ENCODE measurements at places on chromosomes 4 and X.

DNA sequence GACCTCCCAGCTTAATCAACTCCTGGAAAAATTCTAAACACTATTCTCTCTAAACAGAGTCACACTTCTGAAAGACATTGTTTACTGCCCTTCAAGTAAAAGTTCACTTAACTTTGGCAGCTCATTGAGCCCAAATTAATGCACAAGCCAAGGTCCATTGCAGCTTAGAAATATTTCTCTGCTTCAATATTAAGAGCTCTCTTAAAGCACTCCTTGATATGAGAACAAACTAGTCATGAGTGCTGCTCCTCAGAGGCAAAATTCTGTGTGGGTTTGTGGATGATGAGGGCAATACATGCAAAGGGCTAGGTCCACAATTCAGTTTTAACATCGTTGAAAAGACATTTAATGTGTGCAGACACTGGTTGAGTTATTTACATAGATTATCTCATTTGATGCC, 12.8 kb upstream of the FMR1 start:
- no peak for DNase-seq

GRCh38 chrX:53599781-53600396, 86.6 kb downstream of the HUWE1 start:
- no peak for DNase-seq

DNA sequence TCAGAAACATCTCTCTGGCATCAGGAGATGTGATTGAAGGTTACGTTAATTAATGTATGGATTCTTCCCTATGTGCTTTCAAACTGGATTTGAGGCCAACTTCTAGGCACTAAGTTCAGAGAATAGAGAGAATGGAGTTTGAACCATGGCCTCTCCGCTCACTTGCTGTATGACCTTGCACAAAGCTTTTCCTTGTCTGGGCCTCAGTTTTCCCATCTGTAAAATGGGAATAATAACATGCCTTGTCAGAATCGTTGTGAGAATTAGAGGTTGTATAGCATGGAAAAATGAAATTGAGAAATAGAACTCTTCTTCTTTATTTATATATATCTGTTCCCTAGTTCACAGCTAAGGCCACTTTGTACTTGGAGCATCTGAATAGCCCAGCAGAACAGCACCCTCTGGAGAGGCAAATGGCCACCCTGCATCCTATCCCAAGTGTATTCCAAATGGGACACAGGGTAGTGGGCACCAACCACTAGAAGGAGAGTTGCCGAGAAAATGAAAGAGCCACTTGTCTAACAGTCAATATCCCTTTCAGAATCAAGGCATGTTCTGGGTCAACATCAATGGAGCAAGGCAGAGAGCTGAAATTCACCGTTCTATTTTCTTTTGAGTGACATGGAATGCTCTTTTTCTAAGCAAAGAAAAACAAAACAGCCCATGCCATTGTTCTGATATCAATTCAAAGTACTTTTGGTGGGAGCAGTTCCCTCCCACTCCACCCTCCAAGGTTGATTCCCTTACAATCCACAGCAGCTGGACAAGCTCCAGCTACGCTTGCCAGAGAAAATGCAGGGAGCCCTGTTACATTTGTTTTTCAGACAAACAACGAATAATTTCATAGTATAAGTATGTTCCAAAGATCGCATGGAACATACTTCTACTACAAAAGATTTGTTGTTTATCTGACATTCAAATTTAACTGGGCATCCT, 23.3 kb upstream of the MTM1 start:
- DNase-seq, result no peak

DNA sequence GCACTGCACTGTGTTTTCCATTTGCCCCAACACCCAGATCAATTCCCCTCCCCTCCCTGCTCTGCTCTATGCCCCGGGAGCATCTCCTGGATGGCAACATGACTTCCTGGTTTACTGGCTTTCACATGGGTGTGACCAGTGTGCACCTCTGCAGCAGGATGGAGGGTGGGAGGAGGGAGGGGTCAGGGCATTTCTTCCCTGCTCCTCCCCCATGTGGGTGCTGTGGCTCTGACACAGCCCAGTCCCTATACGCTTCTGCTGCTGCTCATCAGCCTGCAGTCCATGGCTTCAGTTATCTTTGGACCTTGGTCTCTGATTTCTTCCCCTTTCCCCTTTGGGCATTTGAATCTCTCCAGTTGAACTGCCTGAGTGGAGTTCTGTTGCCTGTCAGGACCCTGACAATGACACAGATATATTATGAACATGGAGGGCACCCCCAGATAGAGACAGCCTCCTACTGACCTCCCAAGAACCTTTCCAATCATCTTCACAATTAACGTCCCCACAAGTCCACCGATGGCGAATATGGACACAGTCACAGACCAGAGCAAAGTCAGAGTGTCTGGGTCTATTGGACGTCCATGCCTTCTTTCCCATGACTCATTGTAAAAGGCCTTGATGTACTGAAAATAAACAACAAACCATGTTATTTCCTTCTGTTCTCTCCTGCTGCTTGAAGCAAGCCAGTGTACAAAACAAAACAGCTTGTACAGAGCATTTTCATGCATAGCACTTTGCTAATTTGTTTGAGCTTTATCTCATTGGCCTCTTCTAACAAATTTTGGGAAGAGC, 24.8 kb downstream of the SLC2A9 start:
- no peak for DNase-seq

GRCh38 chr4:184310171-184310567, 92.5 kb upstream of the ENPP6 start:
- no peak for DNase-seq

- DNase-seq, result no peak
Observed at GRCh38 chrX:79266702-79267101, 100.4 kb downstream of the ITM2A start.

- no peak for DNase-seq
Observed at GRCh38 chr4:165330666-165331065, 3.2 kb downstream of the MSMO1 start.

DNA sequence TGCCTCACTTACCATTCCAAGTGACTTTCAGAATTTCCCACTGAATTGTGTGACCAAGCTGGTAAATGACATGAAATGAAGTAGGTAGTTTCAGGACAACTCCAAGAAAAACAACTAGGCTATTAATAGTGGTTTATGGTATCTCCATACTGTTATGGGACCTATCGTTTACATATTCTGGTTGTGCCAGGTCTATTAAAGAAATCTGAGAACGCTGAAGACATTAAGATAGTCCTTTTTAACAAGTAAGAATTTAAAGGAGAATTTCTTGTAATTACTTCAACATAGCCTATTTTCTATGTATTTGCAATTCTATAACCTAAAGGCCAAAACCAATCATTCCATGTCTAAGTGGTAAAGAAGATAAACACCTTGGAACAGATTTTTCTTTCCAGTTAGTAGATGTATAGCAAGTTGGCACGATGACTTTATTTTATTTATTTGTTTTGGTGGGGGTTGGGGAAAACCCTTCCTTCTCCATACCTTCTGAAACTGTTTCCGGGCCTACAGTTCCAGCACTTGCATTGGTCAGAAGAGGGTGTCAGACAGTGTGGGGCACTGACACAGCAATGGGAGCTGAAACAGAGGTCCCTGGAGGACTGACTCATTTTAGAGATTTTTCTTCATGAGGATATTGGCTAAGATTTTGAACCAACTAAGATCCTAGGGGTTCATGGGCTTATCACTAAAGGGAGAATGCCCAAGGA, 7.6 kb upstream of the DCLK2 start:
- DNase-seq, result no peak

DNA sequence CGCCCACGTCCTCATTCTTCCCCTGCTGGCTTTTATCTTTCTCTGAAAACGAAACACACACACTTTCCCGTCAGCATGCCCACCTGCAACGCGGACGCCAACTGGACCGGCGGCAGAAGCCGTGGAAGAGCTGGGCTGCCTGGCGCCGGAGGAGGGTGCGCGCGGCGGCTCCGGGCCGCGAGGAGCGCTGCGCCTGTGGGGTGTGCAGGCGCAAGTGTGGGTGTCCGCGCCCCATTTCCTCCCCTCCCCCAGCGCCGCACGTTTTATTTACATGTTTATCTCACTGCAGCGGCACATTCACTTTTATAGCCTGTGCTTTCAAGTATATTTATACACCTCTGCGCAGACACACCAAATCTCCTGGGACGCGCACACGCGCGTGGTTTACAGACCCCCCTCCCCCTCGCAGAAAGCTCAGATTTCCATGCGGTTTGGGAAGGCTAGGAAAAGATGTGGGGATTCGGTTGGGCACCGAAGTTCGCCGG, 1.5 kb downstream of the PITX2 start:
- no peak for DNase-seq

GRCh38 chrX:3743801-3744439, 30.5 kb upstream of the PRKX start:
- DNase-seq, result no peak

DNA sequence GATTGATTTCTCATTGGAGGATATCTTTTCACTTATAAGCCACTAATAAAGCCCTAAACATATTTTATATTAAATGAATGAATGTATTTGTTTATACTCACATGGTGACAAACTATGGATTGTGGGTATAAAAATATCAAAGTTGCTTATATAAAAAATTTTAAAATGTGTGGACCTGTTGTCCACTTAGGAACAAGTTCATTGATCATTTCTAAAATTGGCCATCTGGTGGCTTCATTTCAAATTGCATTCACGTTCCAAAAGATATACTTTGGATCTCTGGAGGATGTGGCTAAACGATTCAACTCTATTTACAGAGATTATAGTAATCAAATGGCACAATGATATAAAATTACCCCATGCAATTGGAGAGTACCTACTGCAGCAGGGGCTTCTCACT, 32.5 kb downstream of the FSTL5 start:
- DNase-seq, result no peak

DNA sequence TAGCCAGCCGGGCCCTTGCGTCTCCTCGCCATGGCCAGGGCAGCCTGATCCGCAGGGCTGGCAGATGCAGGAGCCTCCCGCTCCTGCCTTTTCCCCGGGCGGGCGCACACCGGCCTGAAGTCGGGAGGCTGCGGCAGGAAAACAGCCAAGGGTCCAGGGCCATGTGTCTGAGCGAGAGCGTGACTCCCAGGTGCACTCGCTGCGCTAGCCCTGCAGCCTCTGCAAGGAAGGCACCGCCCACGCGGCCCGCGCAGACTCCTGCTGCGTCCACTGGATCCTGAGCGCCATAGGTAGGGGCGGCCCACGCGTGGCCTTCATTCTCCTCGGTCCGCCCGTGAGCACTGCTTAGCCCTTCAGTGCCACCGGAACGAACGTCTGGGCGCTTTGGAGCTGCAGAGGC, 379.9 kb downstream of the TRAM1L1 start:
- no peak for DNase-seq

DNA sequence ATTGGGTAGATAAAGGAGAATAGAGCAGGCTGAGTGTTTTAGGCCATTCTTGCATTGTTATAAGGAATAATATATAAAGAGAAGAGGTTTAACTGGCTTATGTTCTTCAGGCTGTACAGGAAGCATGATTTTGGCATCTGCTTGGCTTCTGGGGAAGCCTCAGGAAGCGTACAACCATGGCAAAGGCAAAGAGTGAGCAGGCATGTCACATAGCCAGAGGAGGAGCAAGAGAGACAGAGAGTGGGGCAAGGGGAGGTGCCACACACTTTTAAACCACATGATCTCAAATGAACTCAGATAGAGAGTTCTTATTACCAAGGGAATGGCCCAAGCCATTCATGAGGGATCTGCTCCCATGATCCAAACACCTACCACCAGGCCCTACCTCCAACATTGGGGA, 4.4 kb upstream of the METTL14 start:
- DNase-seq, result no peak

DNA sequence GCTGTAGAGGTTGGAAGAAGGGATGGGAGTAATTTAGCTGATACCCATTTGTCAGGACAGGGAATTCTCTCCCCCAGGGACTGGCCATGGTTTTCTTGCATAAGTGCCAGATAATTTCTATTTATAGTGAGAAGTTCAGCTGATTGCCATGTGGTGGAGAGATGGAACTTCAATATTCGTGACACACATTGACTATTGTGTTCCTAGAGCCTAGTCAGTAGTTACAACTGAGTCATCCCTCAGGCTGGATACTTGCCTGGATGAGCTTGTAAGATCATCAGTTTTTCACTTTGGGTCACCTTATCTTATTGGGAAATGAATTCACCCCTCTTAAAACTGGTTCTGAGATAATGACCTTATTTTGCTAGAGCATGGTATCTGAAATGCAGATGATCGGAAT, 32.2 kb downstream of the CFAP299 start:
- no peak for DNase-seq

DNA sequence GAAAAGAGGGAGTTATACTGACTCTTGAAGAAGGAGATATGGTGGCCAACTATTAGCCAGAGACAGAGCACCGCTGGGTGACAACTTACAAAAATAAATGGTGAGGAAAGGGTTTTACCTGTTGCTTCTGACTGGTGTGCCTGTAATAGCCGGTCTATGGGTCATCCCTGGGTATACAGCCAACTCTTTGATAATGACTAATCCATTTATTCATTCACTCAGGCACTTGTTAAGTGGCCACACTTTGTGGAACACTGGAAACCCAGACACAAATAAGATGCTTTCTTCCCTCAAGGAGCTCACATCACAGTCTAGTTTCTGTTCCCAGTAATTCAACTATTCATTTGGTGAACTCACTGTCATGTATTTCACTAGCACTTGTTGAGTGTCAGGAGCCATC, 13.2 kb upstream of the CAPN6 start:
- DNase-seq, result no peak

- peak; percentile 34 for DNase-seq
Observed at GRCh38 chrX:11137543-11138139, 26.5 kb downstream of the HCCS start.

GRCh38 chrX:130186651-130187050, 14.9 kb downstream of the RAB33A start:
- no peak for DNase-seq

GRCh38 chr4:147362938-147363337, 118.0 kb upstream of the EDNRA start:
- DNase-seq, result no peak

DNA sequence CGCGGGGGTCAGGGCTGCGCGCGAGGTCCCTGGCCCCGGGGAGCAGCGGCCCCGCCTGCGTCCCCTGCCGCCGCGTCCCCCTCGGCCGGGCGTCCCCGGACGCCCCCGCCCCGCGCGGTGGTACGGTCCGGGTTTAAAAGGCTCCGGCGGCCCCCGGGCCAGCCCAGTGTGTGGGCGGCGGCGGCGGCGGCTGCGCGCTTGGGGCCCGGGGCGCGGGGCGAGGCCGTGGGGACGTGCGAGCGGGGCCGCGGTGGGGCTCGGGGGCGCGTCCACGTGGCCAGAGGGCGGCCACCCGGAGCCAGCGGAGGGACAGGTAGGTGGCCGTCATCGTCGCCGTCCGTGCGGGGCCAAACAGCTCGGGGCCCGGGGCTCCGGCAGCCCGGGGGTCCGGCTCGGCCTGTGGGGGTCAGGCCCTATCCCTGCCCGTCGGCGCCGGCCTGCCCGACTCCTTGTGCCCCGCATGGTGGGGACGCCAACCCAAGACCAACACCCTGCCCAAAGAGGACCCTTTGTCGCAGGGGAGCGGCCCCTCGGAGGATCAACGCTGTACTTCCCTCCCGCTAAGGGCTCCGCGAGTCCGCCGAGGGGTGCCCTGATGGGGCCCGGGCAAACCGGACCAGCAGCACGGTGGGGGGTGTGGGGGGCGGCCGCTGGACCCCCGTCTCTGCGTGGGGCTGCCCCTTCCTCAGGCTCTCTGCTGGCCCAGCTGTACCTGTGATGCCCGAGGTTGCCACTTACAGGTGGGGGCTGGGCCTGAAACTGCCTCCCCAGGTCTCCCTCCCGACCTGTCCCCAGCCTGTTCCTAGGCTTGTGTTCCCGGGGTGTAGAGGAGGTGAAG, at the start of gene PLXNA3:
Gene PLXNA3 (plus strand): TSS at position 166 of the 838 bp plus-strand sequence. CDS start 1,903 bp downstream, outside the sequence.
- no peak for DNase-seq

All from forelimb muscle (tissue), 1 donor.